AG20443 (cell line): ENCODE measurements at places on chromosomes 7 and 10.

DNA sequence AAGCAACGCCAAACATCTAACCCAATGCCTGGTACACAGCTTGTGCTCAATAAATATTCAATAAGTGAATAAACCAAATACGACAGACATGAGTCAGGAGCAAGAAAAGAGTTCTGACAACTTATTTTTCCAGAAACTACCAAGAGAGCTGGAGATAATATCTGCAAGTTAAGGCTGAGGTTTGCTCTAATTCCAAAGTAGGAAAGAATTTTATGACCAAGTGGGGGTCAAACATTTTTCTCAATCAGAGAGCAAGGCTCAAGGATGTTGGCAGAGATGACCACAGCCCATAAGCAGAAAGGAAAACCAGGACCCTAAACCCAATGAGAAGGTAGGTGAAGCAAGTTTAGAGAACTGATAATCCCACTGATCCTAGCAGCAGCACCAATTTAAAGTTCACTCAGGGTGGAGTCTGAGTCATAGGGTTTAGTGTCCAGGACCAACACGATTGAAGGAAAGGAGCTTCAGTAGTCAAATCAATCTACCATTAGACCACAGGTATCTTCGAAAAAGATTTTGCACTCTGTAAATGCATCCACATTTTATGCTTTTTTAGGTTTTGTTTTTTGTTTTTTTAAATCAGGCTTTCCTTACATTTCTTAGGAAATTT, 49.3 kb upstream of the KCNIP2 start:
- peak; percentile 38 for DNase-seq

DNA sequence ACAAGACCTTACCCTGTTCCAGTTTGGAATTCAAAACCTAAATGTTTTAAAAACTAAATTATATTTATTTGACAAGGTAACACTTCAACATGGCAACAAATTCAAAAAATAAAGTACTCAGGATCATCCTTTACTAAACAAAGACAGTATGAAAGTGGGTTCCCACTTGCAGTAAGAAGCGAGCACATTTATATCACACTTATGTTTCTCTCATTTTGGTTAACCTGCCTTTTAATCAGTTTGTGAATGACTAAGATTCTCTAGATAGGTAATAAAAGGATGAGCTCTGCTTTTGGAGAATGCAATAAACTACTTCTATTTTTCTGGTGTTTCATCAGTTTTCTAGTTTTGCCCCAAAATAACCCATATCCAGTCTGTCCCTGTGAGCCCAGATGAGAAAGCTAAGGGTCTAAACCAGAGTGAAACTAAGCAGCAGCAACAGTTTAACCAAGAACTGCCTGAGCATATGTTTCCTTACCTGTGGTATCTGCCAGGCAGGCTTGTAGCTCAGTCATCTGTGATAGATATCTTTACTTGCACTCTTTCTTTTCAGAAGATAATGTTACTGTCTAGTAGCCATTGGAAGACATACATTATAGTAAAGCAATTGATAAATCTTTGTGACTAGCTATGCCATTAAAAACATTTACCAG, 64.1 kb downstream of the ABLIM1 start:
- DNase-seq = no peak

- DNase-seq = no peak
Observed at GRCh38 chr7:75532639-75533038, 40.5 kb downstream of the SPDYE5 start.

GRCh38 chr7:150401424-150401790, 22.3 kb downstream of the ZNF775 start:
- DNase-seq = no peak

DNA sequence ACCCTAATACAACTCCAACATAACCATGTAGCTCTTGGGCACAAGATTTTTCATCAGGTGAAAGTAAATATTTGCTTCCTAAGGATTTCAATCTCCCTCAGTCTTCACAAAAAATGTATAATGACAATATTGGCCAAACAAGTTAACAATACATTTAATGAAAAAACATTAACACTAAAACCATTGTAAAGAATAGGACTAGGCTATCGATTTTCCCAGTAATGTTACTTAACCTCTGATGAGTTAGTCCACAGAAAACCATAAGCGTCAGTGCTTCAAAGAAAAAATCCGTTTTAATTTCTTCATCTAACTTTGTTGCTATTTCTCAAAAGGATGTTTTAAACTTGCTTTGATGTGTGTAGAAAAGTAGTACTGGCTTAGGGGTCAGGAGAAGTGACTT, 1.2 kb downstream of the ZNF33B start:
- no peak for DNase-seq

DNA sequence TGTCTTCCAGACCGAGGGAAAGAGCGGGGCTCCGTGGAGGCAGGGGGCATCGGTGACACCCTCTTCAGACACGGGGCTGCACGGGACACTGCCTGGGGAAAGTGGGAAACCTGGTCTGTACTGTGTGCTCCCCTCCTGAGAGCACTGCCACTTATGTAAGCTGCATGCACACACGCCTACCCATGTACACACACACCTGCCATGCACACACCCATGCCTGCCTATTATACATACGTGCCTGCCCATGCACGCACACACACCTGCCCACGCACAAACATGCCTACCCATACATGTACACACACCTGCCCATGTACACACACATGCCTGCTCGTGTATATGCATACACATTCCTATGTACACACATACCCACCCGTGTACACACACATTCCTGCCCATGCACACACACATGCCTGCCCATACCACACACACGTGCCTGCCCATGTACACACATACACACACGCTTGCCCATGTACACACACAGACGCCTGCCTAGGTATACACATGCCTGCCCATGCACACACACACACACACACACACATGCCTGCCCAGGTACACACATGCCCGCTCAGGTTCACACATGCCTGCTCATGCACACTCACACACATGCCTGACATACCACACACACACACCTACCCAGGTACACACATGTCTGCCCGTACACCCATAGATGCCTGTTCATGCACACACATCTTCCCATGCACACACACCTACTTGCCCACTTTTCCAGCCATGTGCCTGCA, 35.5 kb upstream of the CALN1 start:
- no peak for DNase-seq

DNA sequence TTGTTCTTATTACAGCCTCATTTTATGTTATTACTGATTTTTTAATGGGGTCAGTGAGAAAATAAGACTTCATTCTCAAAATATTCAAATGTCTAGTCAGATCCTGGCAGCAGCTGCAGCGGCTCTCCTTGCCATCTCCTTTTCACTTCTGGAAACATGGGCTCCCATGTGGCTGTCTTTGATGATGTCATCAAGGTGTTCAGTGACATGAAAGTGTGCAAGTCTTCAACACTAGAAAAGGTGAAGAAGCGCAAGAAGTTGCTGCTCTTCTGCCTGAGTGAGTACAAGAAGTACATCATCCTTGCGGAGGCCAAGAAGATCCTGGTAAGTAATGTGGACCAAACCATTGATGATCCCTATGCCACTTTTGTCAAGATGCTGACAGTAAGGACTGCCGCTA, 19.6 kb downstream of the KLLN start:
- DNase-seq = no peak

DNA sequence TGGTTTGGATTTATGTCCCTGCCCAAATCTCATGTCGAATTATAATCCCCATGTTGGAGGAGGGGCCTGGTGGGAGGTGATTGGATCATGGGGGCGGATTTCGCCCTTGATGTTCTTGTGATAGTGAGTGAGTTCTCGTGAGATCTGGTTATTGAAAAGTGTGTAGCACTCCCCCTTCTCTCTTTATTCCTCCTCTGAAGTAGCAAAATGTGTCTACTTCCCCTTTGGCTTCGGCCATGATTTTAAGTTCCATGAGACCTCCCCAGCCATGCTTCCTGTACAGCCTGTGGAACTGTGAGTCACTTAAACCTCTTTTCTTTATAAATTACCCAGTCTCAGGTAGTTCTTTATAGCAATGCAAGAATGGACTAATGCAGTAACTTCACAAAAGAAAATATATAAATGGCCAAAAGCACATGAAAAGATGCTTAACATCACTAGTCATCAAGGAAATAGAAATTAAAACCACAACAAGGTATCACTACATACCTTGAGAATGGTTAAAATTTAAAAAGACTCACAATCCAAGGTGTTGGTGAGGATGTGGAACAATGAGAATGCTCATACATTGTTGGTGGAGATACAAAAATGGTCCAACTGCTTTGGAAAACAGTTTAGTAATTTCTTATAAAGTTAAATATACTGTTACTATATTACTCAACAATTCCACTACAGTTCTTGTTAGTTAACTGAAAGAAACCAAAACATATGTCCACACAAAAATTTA, 218.7 kb downstream of the SNX10 start:
- no peak for DNase-seq

GRCh38 chr7:107150375-107151073, 18.3 kb upstream of the HBP1 start:
- peak; percentile 34 for DNase-seq

GRCh38 chr7:111018960-111019736, 71.8 kb upstream of the LRRN3 start:
- DNase-seq = no peak

DNA sequence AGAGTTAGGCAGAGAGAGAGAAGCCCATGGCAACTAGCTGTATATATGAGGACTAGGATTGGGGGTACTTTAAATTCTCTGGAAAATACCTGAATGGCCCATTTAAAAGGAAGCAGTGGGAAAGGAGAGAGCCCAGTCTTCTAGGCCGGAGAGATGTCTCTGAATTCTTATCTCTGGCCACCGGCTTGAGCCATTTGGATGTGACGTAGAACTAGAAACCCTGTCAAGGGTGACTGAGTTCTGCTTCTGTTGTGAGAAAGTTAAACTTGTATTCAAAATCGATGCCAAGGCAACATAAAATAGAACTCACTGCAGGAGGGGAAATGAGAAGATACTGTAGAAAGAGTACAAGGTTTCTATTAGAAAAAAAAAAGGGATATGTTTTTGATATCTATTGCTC, 6.3 kb upstream of the GSTK1 start:
- DNase-seq = no peak

GRCh38 chr10:91756286-91756685, 41.9 kb upstream of the TNKS2 start:
- DNase-seq = no peak

DNA sequence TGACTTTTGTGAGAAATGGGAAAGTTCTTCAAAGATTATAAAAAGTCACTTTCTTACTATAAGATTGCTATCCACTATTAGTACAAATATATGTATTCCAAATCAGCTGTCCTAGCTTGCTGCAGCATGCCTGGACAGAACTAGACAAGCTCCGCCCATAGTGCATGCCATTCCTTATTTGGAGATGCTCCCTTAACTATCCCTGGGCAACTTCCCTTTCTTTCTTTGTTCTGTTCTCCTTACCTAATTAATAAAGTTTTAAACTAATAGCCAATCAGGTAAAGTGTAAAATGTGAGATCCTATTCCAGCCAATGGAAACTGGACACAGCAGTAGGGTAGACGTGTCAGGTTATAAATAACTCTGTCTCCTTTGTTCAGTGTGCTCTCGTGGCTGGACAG, 281.9 kb downstream of the CAMK1D start:
- no peak for DNase-seq
